CD4-positive, alpha-beta T cell treated with Interferon alpha-2 for 1 hour (primary cell): ENCODE measurements at places on chromosomes 4 and X.

- DNase-seq = no peak
Observed at GRCh38 chr4:98406819-98407218, 145.6 kb downstream of the RAP1GDS1 start.

DNA sequence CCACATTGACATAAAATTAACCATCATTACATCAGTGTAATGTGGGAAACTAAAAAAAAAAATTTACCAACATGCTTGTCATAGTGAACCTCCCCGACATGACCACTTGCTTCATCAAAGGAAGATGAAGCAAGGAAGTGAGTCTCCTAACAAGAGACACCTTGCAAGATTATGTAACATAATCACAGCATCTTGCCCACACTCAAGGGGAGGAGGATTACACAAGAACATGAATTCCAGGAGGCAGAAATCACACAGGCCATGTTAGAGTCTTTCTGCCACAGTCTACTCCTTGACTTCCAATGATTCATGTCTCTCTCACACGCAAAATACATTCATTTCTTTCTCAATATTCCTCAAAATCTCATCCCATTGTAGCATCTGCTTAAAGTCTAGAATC, 93.3 kb downstream of the AKAP4 start:
- no peak for DNase-seq

DNA sequence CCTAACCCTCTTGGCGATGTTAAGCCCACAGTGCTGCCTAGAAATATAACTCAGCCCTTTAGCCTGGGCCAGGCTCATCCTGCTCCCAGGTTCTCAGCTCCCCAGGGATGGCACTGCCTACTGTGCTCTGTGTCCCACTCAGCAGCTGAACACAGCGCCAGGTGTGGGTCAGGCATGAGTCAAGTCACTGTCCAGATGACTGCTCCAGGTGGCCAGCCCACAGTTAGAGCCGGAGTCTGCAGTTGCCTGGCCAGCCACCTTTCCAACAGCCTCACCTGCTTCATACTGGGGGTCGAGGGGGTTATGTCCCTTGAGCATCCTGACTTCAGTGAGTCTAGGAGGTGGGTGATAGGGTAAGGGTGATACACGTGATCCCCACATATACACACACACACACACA, 48.4 kb downstream of the TBC1D14 start:
- DNase-seq = no peak

DNA sequence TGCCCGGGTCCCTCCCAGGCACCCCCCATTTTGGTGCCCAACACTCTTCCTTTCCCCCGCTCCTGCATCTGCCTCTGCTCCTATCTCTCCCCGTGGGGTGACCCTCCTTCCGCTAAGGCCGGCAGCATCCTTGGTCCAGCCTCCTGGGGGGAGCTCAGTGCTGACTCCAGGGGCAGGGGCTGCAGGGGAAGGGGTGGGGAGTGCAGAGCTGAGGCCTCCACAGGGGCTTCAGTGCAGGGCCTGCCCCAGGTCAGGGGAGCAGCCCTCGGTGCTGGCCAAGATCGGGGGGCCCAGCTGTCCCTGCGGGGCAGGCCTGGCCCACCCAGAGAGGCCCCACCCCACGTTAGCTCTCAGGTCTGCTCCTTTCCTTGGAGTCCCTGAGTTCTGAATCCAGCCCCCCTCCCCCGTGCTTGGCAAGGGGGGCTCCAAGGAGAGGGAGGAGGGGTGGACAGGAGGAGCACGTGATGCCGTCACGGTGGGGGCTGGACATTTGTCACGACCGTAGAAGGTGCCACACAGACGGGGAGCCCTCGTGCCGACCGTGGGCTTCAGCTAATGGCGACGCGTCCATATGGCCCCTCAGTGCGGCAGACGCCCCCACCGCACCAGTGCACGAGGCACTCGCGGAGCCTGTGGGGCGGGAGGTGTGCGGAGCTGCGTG, 63.5 kb upstream of the ADRA2C start:
- DNase-seq = no peak

- DNase-seq = no peak
Observed at GRCh38 chrX:95762716-95763115, 921.9 kb upstream of the DIAPH2 start.

GRCh38 chrX:344371-344901, 25.8 kb upstream of the GTPBP6 start:
- peak; percentile 0 for DNase-seq

DNA sequence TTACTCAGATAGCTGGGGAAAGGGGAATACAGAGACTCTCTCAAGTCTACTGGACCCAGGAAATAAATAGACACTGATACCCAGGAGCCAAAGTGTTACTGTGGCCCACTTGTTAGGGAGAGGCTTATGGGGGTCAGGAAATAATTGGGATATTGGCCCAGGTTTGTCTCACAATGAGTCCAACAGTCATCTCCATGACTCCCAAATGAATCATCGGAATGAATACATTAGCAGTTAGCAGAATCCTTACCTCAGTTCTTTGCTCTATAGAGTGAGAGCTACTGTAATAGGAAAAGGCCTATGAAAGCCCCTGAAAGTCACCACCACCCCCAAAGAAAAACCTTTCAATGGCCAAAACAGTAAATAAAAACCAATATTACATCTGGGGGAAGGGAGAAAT, 42.4 kb upstream of the ARHGEF6 start:
- DNase-seq = no peak

DNA sequence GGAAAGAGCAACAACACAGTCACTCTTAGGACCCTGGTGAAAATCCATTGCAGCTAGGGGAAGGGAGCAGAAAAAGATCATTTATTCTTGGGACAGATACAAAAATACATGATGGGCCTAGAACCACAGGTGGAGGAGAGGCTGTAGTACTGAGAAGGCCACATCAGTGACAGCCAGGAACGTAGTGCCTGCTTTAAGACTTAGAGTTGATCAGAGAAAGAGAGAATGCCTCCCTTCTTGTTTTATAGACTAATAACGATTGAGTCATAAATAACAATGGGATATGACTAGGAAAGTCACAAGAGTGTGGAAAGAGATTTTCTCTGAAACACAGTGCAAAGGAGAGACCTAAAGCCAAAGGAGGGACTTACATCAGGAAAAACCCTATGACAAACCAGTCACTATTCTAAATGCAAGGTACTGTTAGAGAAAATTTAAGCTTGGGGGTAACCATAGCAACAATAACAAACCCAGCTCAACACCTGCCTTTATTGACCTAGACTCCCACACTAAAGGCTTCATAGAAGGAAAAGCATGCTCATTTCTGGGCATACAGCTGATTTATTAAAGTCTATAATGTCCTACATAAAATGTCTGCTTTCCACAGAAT, 1015.0 kb upstream of the GRID2 start:
- no peak for DNase-seq

GRCh38 chr4:7646384-7647061, 211.8 kb upstream of the PSAPL1 start:
- no peak for DNase-seq

- no peak for DNase-seq
Observed at GRCh38 chr4:82905205-82905604, 4.7 kb downstream of the THAP9 start.

DNA sequence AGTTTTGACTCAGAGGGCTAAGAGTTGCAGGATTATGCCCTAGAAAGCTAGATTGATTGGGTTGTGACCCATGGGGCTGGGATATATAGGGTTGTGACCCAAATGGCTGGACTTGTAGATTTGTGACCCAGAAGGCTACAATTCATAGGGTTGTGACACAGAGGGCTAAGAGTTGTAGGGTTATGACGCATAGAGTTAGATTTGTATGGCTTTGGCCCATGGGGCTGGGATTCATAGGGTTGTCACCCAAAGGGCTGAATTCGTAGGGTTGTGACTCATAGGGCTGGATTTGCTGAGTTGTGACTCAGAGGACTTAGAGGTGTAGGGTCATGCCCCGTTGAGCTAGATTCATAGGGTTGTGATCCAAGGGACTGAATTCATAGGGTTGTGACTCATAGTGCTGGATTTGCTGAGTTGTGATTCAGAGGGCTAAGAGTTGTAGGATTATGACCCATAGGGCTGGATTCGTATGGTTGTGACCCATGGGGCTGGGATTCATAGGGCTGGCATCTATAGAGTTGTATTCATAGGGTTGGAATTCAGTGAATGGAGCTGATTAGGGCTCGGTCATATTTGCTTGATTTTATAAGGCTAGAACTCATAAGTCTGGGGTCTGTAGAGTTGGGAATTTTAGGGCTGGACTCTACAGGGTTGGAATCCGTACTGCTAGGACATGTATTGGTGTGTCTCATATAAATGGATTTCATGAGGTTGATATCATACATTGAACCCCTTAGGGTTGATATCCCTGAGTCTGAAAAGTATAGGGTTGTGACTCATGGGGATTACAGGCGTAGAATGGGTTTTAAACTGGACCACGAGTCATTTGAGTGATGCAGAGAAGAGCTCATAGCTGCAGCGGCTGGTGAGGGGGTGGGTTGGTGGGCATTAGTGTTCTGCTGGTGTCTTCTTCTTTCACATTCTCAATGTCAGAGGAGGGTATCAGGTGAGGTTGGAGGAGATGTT, 125.7 kb downstream of the CRLF2 start:
- no peak for DNase-seq

DNA sequence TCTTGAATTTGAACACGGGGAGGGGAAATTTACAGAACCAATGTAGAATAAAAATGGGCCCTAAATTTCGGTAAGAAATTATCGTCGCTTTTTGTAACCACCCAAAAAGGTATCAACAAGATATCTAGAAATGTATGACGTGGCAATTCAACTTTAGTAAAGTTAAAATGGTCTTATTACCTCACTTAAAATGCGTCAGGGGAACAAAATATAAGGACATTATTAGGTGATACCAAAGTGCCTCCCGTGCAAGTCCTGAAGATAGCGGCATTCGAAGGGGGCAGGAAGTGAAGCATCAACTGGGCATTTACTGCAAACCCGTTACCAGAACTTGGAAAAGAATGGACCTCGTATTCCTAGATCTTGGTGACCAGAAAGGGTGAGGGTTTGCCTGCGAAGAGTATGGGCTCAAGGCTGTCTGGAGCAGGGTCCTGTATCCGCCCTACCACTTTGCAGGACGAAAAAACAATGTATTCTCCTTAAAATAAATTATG, 980 bp downstream of the AP1S2 start:
- DNase-seq = no peak

DNA sequence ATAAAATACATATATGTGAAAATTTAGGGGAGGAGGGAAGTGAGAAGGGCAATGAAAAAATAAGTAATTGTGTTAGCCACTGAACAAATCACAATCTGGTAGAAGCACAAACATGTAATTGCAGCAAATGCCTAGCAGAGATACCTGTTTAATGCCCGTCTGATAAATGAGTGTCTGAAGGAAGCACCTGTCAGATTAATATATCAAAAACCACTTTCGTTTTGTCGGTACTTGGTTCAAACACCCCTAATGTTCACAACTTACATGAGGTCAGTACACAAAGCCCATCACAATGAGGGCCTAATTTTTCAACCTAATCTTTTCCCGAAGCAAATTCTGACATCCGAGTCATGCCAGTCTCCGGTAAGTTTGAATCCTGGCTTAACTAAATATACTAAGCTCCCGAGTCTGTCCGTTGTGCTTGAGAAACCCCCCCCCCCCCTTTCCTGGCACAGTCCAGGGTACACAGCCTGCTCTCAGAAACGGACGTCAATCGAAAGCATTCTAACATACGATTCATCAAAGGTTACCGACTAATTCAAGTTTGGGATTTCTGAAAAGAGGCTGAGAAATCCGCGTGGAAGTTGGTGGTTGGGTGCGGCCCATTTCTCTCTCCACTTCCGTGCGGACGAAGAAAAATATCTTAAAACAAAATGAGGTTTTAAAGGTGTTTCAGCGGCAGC, 758 bp downstream of the SDAD1 start:
- DNase-seq = peak; percentile 12

- no peak for DNase-seq
Observed at GRCh38 chr4:147616849-147617172, 386 bp upstream of the TMEM184C start.
